ENCODE measurements at places on chromosomes 6 and 20. TPM values are rescaled to one million over a fixed set of nuclear protein-coding genes. Genes with fewer than 3 reads are reported as not detected.

DNA sequence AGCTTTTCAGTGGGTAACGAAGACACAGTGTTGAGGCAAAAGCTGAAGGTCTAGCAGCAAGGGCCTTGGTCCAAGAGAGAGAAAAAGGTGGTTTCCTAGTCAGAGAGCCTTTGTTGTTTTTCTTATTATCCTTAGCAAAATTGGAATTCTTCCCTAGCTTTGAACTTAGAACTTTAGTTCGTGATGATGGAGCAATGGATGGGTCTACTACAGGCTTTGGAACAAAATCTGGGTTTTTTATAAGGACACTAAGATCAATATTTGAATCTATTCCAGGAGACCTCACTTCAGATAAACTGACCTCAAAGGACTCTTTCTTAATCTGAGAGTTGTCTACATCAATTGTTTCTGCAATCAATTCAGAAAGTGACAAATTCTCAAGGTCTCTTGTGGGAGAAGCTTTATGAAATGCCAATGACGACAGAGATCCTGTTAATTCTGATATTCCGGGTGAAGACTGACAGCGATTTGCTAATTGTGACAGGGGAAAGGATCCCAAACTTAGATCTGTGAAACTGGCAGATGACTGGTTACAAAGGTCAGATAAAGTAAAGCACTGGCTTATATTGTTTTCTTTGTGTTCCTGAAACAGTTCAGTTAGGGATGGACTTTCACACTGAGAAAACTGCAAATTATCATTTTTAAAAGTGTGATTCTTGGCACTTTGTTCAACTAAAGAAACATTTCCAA lies 17.7 kb downstream of the HBS1L start:
- no peak for DNase-seq

GRCh38 chr6:105363100-105363754 lies 39.7 kb downstream of the PREP start:
- DNase-seq, result no peak

DNA sequence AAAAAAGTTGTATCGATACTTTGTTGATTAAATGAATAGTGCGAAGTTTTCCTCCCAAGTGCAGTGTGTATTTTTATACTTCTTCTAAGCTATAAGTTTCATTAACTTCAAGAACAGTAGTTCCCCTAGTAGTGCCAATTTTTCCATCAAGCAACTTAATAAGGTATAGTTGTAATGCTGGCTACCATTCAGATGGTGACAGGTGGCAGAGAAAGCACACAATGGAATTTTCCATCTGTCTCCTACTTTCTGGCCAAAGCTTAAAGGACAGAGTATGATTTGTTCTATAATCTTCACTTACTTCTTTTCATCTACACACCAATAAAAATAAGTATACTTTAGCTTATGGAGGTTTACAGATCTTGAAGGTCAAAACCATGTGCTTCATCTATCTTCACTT lies 431.1 kb downstream of the NKAIN2 start:
- DNase-seq, result no peak

GRCh38 chr6:156309017-156309416 lies 468.2 kb upstream of the ARID1B start:
- no peak for DNase-seq

GRCh38 chr6:6191909-6192308 lies 128.6 kb downstream of the F13A1 start:
- DNase-seq, result no peak

DNA sequence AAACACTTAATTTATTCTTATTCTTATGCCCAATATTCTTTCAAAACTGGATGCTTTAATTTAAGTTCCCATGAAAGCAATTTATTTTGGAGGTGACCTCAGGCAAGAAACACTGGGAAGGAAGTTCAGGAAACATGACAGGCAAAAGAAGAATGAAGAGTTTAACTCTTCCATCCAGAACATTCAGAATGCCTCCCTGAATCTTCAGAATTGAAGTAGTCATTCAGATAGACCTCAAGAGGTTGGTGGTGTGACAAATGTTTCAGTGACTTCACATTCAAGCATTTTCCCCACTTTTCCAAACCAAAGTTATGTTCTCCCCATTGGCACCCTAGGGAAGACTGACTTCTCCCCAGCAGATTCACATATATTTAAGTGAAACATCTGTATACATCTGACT lies 110.5 kb downstream of the HAO1 start:
- no peak for DNase-seq

DNA sequence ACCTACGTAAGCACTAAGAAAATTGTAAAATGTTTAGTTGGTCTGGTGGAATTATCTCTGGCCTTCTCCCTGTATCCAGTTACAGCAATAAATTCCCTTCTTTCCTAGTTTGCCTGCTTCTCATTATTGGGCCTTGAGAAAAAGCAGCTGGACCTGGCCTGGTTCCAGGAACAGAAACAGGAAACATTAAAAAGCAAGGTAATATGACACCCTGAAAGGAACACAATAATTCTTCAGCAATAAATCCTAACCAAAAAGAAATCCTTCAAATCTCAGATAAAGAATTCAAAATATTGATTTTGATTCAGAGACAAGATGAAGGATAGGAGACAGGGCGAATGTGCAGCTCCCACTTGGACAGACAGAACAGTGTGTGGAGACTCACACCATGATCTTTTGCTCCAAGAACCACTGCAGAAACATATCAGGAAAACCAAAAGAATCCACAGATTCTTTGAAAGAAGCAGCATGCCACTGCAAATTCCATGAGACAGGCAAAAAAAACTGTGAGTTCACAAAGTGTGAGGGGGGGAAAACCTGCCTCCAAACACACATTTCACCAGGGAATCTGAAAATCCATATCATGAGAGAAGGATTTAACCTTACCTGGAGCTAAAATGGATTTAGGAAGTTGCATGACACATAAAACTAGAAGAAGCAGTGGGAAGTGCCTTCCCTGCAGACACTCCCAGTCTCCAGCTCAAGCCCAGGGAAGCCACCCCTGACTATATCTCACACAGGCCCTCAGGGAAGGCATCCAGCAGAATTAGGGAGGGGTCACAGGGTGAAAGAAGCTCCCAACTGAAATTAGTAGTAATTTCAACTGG lies 28.9 kb downstream of the TREM1 start:
- DNase-seq, result no peak

GRCh38 chr6:7691021-7691420 lies 34.9 kb upstream of the BMP6 start:
- no peak for DNase-seq

GRCh38 chr6:109397020-109397419 lies 14.8 kb upstream of the CD164 start:
- DNase-seq, result no peak

GRCh38 chr6:43983632-43984031 lies 143.6 kb downstream of the MRPL14 start:
- no peak for DNase-seq

DNA sequence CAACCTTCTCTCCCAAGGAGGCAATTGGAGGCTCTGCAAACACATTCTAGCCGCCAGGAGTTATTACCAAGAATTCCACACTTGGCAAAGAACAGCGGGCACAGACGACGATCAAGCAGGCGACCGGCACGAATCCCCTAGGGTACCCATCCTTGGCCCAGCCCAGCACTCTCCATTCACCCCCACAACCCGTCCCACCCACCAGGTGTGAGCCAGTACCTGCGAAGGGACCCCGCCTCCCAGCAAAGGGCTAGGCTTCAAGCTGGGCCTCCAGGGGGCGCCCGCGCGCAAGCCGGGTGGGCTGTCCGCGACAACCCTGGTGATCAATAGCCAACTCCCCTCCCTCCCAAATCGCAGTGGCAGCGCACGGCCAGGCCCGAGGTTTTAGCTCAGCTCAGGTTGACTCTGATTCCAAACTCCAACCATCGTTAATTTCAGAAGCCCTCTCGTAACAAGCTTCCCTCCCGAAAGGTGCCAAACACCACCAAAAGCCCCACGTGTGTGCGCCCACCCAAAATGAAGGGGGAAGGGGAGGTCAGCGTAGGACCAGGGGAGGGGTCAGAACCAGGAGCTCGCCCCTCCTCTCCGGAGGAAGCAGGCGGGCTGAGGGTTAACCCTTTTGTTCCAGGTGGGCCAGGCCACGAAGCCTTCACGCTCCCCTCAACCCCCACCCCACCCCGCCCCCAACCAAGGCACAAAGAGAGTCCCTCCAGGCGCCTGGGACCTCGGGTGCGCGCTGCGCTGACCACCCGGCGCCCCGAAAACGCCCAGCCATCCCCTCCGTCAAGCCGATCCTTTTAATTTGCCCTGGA lies 2.1 kb downstream of the SALL4 start:
- peak; percentile 78 for DNase-seq

DNA sequence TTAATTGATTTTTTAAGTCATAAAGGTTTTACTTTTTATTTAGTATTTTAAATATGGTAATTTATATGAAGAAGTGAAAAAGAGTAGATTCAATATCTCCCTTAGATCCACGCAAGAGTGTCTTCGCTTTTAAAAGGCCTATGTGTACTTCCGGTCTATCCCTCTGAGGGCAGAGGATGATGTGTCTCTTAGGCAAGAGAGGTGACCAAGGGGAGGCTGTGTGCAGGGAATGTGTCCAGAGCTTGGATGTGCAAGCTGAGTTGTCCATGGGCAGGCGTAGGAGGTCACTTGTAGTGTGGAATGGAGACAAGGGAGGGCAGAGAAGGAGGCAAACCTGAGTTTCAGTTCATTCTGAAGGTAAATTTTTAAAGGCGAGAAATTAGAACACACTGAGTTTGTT lies 113.9 kb downstream of the CRYBG1 start:
- DNase-seq, result no peak

DNA sequence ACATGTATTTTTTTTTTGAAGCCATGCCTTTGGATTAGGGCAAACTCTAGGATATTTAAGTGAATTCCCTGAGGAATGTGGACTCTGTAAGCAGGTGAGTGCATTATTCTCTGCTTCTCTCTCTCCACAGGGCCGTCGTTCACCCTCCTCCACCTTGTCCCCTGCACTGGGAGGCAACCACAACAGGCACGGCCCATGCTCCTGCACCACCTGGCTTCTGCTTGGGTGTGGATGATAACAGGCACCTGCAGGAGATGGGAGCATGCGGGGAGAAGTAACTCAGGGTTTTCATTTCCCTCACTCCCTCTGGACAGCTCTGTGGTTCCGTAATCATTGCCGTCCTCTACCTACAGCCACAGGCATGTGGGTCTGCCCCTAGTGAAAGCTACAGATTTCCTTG lies 43.4 kb downstream of the HLA-C start:
- DNase-seq, result no peak

GRCh38 chr6:32713241-32713640 lies 27.9 kb upstream of the HLA-DQA2 start:
- no peak for DNase-seq

- no peak for DNase-seq
Observed at GRCh38 chr6:130853555-130854183, 26.5 kb downstream of the SMLR1 start.

- DNase-seq, result peak; percentile 70
Observed at GRCh38 chr20:49979030-49979832, 3.5 kb upstream of the SNAI1 start.

DNA sequence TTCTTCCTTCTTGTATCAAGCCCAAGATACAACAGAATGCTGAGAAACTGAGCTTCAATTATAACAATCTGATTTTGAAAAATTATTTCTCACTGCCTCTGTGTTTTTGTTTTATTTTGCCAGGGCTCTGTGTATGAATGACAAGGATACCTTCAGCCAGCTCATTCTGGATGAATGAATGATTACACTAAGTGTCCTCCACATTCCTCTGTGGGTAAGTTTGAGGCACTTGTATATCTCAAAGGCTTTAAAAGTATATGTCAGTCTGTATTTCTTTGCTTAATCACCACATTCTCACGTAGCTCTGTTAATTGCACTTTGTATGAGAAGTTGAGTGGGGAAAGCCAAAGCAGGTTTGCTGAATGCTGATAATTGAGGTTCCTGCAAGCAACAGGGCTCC lies 95.1 kb downstream of the TIAM2 start:
- no peak for DNase-seq

DNA sequence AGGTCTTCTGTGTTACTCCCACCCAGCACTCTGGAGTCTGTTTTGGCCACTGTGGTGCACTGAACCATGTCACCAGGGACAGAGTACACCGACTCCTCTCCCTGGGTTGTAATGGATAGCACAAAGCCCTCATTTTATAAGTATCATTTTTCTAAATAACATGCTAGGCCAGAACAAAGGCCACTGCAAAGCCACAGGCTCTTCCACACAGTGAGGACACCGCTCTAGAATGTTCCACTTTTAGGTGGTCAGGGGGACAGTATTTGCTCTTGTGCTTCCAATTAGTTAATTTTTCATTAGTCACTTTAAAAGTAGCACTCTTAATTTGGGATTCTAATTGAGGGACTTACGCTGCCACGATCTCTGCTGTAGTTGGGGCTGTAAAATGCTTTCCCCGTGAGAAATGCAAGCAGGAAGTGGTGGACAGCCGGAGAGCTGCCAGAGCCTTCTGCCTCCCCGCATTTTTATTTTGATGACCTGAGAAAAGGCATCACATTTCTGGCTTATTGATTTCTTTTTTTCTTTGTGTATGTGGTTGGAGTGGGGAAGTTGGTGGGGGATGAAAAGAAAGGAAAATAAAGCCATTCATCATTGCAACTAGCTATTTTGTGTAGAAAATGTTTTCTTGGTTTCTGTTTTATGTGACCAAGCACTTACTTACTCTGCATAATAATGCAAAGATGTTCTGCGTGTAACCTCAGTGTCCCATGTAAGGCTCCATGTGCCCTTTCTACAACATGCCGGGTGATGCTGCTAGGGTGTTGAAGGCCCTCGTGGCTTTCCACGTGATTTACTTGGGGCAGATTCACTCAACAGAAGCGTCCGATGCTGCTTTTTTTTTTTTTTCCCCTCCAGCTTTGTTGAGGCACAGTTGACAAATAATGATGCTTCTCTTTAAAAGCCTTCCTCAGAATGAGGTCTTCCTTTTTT lies 195.9 kb downstream of the SASH1 start:
- DNase-seq, result no peak

GRCh38 chr6:49649988-49650387 lies 13.3 kb upstream of the RHAG start:
- no peak for DNase-seq

Gene GNRH2
- total RNA-seq, result 1.1 TPM

Gene CABLES2
- total RNA-seq, result 4.9 TPM

Gene CTCFL
- not detected for total RNA-seq

Gene AFDN
- 18.7 TPM for total RNA-seq

Gene LTV1
- 63.6 TPM for total RNA-seq

Gene PSMB8
- 385 TPM for total RNA-seq

Gene C4B
- 4.0 TPM for total RNA-seq

Gene RIPOR3
- total RNA-seq, result not detected

Gene PLEKHG1
- total RNA-seq, result 4.5 TPM

All from activated naive CD8-positive, alpha-beta T cell treated with anti-CD3 and anti-CD28 coated beads for 36 hours (primary cell).